ENCODE measurements at places on chromosomes 6 and 20.

DNA sequence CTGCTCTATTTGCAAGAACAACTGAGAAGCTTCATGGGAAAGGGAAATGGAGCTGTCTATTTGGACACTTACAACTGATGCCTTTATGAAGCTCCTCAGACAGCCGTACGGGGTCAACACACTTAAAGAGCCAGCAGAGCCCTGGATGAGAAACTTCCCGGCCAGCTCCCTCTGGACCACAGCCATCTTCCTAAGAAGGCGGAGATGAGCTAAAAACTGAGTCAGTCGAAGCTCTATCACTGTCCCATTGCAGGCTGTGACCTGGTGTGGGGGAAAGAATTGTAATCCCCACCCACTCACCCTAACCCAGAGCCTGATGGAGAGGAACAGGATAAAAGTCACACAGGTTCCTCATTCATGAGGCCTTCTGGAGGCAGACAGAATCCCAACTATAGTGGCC is 360.4 kb upstream of the JARID2 start:
- DNase-seq = no peak

GRCh38 chr20:23117738-23118137 is 31.6 kb upstream of the CD93 start:
- no peak for DNase-seq

GRCh38 chr6:139308936-139309603 is 17.3 kb upstream of the TXLNB start:
- DNase-seq = no peak

- DNase-seq = no peak
Observed at GRCh38 chr6:83152913-83153312, 40.2 kb downstream of the PGM3 start.

DNA sequence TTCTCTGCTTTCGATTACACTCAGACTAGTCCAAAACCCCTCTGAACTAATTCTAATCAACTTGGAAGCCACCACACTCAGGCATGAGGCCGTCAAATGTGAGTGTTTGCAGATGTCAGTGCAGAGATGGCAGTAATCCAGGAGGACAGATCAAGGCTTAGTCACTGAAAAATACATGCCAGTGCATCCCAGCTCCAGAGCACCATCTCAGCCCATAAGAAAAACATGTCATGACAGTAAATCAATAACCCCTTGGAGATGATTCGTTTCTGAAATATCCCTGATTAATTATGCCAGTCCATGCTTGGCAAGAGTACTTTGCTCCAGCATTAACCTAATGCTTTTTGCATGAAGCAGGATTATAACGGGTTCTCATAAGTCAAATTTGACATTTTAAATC is 179.5 kb downstream of the ADAT2 start:
- no peak for DNase-seq

GRCh38 chr6:96923871-96924493 is 546 bp upstream of the KLHL32 start:
- no peak for DNase-seq

DNA sequence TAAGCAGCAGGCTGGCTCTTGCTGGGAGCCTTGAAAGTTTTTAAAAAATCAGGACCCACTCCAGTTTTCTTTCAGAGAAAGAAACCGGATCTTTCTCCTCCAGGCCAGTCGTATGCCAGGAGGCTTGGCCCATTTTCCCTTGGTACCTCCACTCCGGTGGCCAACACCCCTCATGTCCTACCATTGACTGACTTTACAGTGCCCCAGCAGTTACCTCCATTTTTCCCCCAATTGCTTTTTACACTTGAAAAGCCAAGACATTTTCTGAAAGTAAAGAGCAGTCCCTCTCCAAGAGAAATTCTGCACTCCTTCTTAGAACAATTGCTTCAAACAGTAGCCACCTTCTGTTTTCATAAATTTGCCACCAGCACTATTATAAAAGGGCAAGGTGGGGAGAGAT is 47.7 kb upstream of the SNX9 start:
- no peak for DNase-seq

DNA sequence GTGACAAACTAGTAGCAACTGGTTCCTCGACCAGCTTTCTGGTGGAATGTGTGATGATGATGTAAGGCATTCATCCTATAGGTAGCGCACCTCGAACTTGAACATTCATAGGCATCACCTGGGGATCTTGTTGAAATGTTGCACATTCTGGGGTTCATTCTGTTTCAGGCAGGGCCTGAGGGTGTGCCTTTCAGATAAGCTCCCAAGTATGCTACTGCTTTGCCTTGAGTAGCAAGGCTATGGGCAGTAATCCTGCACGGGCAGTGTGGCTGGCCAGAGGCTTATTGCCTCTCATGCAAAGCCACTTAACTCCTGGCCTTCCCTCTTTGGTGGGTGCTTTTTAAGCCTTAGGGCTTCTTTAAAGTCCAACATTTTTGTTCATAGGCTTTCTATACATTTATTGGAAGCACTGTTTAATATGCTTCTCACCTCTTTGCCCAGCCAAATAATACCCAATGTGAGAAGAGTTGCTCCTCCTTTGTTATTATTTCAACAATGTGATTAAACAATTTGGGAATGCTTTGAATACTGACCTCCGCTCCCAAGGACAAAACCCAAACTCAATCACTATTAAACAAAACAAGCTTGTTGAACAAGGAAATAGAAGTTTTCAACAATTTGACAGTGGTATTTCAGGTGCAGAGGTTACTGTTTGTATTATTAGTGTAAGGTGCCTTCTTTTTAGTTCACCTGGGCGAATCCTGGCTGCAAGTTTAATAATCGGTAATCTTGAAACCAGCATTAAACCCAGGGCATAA is 57.5 kb downstream of the JARID2 start:
- no peak for DNase-seq

GRCh38 chr20:23190557-23190956 is 104.4 kb upstream of the CD93 start:
- no peak for DNase-seq

DNA sequence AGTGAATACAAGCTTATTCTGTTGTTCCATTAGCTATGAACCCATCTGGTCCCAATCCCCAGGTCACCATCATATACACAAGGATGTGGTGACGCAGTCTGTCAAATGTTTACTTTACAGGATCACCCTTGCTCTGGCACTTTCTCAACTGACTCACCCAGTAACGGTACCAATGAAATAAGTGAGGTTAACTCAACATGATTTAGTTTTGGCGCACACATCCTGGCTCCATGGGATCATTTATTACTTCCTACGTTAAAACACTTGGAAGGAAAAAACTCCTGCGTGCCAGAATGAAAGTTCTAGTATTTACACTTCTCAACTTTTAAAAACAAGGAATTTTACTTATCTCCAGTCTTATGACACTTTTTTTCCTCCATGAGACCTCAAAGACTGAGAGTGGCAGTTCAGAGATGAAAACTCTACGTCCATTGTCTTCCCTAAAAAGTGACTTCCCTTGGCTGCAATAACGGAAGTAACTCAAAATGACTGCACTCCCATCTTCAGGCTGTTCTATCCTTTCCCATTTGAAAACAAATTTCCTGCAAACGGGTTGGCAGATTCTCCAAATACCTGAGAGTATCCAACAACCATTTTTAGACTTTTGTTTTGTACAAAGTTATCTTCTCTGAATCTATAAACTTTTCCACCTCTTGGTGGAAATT is 15.9 kb downstream of the AGPAT4 start:
- no peak for DNase-seq

Data from dorsolateral prefrontal cortex (tissue), 122 donors.